ENCODE measurements at places on chromosomes 12 and 14. TPM values are rescaled to one million over a fixed set of nuclear protein-coding genes. Genes with fewer than 3 reads are reported as not detected.

- DNase-seq: peak; percentile 43
These were observed 268.0 kb downstream of the BTG1 start for GRCh38 chr12:91877456-91878235.

GPRC5D gene
- not detected for total RNA-seq

DNA sequence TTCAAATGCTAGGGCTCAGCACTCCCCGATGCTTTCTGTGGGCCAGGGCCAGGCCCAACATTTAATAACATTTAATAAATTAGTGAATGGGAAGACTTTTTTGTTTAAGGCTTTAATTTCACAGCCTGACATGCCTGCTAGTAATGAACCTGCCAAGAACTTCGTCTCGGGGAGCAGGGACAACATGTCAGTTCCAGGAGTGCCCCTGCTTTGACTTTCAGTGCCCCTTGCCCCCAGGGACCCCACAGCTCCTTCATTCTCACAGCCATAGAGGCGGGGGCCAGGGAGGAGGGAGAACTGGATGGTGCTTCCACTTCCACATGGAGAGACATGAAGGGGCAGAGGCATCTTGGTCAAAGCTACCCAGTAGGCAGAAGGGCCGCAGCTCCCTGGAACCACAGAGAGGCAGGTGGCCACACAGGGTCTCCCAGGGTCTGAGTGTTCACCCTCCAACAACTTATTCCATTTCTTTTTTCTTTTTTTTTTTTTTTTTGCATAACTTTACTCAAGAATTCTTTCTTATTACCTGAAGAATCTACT lies 66.0 kb upstream of the DDX11 start:
- DNase-seq: no peak

DNA sequence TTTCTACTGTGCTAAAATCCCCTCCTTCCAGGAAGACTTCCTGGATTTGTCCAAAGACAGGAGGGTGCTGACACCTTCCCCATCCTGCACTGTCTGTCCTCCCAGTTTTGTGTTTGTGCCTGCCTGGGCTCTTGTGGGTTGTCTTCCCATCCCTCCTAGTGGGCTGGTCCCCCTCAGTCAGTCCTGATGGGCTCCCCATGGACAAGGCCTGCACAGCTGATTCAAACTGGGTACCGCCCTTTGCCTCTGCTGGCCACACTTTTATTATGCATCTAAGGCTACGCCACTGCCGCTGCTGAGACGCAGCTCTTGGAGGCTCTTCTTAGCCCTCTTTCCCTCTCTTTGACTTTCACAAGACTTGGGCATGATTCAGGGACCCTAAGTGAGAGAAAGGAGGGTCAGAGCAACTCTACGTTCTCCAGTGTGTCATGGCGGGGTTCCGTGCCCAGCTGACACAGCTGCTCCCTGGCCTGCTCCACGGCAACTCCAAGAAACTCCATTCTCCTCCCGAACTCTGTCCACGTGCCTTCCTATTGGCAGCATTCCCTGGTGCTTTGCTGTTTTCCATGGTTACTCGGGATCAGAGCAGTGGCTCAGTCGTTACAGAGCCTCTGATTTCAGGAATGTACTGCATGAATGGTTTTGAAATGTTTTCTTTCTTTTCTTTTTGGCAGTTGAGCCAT lies 3.8 kb upstream of the KRT85 start:
- no peak for DNase-seq

DNA sequence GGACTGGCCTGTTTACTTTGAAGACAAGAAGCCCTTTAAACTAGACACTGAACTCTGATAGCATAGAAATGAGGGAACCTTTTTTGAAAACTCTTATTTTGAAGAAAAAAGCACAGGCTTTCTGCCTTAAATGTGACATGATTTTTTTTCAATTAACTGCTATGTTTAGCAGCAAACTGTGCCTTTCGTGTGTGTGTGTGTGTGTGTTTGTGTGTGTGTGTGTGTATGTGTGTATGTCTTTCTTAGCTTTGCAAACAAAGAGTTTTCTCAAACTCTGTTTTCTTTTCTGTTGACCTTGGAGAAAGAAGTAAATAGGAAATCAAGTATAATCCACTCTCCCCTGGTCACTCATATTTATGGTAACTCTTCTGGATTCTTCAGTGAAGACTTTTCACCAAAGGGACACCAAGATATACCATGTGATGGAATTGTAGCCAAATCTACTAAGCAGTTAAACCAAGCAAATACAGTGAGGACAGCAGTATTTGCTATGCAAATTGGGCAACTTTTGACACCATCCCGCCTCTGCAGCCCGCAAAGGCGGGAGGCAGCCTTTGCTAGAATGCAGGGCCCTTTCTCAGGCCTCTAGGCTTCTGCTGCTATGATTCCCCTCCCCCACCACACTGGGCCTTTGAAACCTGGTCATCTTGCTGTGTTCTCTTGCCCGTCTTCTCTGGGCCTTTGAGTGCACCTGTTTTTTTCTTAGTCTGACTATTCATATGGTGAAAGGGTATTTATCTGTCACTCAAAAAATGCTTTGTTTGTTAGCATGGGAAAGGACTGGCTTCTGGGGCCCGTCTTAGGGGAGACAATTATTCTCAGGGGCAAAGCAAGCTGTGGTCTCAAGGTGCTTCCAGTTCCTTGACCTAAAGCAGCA lies 107.9 kb downstream of the MYRFL start:
- DNase-seq: no peak

DNA sequence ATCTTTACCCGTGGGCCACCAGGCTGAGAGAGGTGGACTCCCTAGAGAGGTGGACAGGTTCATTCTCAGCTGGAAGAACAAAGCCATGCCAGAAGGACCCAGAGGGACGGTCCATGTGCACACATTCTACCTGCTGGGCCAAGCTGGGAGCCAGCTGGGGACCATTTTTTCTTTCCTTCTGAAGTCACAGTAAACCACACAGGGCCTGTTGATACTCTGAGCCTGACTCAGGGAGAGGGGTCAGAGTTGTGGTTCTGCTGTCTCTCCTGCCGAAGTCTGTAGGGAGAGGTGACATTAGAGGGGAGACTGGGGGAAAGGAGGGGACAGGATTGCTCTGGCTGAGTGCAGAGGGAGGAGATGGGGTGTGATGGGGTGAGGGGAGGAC lies 148.6 kb downstream of the TSPAN9 start:
- no peak for DNase-seq

- DNase-seq: no peak
These were observed 273.9 kb upstream of the MIS18BP1 start for GRCh38 chr14:45526715-45527549.

- no peak for DNase-seq
These were observed 23.3 kb downstream of the ZFYVE21 start for GRCh38 chr14:103738701-103739451.

GRCh38 chr12:64685605-64686004 lies 73.6 kb downstream of the GNS start:
- DNase-seq: no peak

MUCL1 gene
- total RNA-seq: not detected

DNA sequence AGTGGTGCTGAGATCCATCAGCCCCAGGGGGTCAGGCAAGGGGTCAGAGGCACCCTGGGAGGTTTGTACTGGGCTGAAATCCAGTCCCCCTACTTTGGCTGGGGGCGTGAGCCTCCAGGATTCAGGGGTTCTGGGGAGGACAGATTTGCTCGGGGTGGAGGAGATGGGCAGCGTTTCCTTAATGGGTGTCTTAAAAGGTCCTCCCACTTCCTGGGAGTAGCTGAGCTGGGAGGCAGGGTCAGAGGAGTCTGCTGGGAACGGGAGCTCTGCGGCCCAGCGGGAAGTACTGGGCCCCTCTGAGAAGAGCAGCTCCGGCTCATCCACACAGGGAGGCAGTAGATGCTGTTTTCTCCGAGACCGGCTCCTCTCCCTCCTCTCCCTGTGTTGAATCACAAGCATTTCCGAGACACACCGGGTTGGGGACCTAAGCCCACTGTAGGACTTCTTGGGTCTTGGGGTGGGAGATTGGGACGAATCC lies 2.1 kb upstream of the TEX52 start:
- DNase-seq: no peak

INHBC gene
- not detected for total RNA-seq

DNA sequence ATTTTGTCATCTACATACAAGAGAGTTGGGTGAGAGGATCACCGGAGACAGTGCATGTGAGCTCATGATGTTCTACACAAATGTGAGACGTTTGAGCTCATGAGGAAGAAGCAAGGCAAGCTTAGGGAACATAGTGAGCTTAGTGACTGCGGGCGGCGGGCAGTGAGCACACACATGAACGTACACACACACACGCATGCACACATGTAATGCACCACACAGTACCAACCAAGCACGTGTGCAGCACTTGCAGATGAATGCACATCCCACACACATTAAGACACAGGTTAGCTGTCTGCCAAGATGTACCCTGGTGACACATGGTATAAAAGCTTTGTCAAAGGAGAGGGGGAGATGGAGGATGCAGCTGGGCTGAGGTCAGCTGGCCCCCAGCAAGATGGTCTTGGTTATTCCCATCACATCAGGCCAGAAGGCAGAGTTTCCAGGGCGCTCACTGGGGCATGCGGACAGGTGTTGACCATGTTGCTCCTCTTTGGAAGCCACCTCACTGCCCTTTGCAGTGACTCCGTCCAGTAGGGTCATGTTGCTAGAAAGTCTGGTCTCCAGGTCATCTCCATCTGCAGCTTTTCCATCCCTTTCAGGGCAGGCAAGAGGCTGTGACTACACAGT lies 8.7 kb upstream of the CACNA2D4 start:
- DNase-seq: no peak
